NT2/D1 (cell line): ENCODE measurements at places on chromosomes 1 and 21.

DNA sequence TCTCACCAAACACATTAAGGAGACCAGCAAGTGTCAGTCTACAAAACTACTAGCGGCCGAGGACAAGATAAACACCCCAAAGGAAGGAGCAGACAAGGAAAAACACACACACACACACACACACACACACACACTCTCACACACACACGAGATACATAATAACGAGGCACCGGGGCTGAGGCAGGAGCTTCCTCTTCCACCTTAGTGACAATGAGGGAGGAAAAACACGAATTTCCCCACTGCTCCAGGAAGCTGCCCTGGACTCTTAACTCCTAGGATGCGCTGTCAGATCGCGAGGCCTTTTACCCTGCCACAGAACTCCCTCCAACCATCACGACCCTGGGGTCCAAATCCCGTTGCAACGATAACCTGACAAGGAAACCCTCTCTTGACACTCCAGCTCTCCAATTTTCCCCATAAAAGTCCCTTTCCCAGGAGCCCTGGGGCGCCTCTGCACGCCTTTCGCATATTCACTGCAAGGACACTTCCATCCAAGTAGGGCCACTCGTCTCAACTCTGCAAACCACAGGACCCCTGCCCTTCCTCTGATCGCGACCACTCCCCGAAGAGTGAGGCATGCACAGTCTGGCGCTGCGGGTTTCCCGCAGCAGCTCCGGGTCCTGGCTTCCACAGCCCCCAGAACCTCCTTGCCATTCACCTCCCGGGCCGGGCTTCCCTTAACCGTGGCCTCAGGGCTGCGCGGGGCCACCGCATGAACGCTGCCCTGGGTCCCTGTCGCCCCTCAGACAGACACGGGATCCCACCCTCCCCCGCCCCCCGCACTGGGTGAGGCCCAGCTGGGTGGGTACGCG, 581 bp downstream of the ETV3 start:
- DNase-seq = no peak

DNA sequence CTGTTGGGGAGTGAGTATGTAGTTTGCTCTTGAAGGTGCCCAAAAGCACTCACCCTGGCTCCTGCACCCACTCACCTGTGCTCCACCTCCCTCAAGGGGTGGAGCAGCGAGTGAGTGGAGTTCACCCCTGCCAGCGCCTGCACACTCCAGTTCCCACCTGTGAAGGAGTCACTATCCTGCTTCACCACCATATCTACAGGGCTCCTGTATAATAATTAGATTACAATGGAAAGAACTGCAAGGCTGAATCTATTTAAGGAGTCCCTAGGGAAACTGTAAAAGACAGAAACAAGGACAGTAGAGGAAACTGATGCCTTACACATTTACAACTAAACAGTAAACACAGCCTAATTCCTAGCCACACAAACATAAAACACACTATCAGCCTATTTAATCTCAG, 4.1 kb downstream of the DNAI4 start:
- DNase-seq = no peak

DNA sequence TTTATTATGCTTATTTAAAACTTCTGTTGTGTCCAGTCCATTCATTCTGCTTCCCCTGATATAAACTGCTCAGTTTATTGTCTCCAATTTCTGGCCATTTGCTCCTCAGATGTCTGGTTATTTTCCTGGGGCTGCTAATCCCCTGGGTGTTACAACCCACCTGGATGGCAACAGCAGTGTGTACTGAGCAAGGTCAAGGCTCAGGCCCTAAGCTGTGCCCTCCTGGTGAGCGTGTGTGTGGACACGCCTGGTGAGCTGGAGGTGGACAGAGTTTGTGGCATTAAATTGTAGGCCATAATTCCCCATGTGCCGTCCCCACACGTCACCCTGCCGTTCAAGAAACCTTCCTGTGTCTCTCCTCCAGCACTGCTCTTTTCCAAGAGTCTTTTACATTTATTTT, 18.1 kb upstream of the KIF1B start:
- no peak for DNase-seq

DNA sequence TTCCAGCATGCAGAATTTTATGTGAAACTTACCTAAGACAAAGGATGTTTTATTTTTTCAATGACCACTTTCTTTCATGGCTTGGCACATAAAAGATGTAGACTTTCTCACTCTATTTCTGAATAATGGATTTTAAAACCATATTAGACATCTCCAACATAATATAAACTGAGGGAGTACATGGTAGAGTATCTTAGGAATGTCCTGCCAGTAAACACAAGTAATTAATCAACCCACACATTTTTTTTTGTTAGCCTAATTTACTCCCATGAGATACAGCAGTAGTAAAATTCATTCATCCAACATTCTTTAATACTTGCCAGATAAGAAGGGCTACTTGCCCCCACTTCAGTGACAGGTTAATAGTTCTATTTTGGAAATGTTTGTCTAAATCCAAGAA, 235.4 kb upstream of the ADAMTS5 start:
- no peak for DNase-seq

GRCh38 chr1:14597343-14598006, 1.0 kb upstream of the KAZN start:
- no peak for DNase-seq

DNA sequence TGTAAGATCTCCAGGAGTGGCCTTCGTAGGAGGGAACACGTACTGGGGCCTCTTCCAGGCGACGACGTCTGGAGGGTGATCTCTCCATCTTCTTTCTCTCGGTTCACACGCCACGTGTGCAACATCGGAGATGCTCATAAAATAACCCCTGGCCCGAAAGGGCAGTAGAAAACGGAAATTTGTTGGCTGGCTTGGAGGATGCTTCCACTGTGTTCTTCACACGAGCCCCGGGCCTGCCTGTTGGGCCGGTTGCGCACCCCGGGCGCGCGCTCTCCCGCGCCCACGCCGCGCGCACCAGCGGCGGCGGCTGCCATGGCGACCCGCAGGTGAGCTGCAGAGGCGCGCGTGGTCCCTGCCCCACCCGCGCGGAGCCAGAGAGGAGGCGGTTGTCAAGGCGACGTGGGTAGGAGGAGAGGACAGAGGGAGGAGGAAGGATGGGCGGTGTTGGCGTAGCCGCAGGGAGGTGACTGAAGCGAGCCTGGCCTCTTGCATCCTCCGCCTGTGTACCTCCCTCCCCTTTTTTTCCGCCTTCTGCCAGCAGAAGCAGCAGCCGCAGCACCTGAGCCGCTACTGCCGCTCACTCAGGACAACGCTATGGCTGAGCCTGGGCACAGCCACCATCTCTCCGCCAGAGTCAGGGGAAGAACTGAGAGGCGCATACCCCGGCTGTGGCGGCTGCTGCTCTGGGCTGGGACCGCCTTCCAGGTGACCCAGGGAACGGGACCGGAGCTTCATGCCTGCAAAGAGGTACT, at the start of gene ELAPOR1:
Gene ELAPOR1 (plus strand): TSS at position 526 of the 752 bp plus-strand sequence. CDS start 69 bp downstream, at position 595.
- DNase-seq = no peak

DNA sequence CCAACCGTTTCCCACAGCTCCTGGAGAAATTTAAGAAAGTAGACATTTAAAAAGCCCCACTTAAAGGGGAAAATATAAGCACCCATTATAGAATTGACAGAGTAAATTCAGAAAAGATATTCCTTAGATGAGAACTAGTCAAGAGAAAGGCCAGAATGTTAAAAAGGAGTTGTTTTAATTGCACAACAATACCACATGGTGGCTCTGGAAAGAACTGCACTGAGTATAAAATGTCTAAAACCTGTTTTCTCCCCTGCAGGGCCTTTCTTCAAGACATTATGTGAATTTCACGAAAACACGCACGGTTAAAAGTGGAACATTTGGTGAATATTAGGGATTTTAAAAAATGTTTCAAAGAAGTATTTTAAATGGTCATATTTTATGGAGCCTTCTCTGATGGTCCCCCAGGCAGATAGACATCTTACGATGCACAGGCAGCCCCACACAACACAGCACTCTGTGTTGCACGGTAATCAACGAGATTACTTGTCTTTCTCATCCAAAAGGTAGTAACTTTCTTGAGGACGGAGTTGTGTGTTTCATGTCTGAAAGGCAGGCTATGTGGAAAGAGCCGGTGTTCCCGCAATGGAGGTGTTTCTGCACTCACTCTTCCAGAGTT, 101.9 kb downstream of the PRRX1 start:
- DNase-seq = no peak

- no peak for DNase-seq
These were observed 3.4 kb upstream of the PEX10 start for GRCh38 chr1:2415801-2416208.

- DNase-seq = no peak
These were observed 61.0 kb downstream of the MAST2 start for GRCh38 chr1:45864167-45865106.

DNA sequence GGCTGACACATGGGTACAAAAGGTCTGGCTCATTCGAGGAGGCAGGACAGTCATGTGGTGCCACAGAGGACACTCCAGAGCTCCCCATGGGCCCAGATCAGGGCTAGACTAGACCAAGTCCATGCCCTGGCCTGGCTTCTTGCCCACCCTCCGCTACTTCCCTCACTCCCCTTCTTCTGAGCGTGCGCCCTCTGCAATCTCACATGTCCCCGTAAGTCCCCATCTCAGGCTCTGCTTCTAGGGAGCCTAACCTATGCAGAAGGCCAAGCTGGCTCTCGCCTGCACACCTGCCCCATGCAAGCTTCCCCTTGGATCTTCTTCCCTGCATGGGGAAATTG, 553.6 kb downstream of the PTPRU start:
- DNase-seq = no peak

GRCh38 chr1:903721-904271, 19.9 kb upstream of the SAMD11 start:
- DNase-seq = no peak

- DNase-seq = peak; percentile 51
These were observed 21.7 kb downstream of the PDXK start for GRCh38 chr21:43740497-43741156.

- DNase-seq = peak; percentile 44
These were observed 202.0 kb downstream of the NFIA start for GRCh38 chr1:61284248-61284854.

- no peak for DNase-seq
These were observed at the start of gene AGT for GRCh38 chr1:230713915-230714764. AGT (minus strand) TSS chr1:230714122; CDS start chr1:230710823, 3,299 bp downstream.

- DNase-seq = peak; percentile 50
These were observed 9.6 kb downstream of the DUSP23 start for GRCh38 chr1:159790237-159790917.

DNA sequence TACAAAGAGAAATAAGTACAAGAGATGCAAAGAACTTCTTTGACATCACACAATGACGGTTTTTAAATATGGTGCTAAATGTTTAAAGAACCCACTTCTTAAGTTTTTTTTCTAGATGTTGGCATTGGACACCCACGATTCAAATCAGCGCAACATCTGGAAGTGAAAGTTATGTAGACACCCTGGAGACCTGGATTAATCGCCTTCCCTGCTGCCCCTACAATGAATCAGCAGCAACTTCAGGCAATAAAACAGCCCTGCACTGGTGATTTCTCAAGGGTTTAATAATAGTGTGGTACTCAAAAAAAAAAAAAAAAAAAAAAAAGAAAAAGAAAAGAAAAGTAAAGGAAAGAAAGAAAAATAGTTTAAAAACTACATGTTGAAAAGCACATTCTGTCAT, 248.3 kb downstream of the NUF2 start:
- no peak for DNase-seq

DNA sequence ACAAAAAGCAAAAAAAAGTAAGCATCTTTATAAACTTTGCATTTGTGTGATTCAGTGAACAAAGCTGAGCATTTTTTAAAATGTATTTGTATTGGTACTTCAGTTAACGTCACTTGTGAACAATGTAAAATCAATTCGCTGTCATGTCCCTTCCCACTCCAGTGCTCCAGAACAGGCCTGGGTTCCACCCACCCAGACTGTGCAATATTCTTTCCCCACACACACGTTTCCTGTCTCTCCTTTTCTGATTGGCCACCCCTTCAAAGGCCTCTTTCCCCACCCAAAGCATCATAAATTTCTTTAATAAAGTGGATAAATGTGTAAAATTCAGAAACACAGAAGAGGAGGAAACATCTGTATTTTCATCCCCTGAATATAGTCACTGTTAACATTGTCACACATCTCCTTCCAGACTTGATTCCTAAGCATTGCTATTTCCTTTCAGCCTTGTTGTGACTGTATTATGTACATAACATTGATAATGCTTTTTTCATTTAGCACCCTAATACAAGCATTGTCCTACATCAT, 12.0 kb downstream of the CLEC20A start:
- no peak for DNase-seq

DNA sequence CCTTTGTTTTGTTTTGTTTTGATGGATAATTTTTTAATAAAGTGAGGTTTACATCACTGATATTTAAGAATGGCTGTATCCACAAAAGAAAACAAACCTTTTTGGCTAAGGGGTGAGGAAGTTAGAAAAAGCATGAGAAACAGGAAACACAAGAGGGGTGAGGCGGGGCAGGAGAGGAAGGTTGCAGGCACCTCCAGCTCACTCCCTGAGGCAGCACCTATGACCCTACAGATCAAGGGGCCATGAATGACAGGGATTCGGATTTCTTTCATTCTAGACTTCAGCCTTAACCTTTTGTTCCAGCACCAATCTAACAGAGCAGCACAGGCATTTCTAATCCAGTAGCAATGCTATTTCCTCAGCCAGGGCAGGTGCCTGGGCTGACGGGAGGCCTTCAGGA, 4.4 kb downstream of the CLCA4 start:
- DNase-seq = no peak

DNA sequence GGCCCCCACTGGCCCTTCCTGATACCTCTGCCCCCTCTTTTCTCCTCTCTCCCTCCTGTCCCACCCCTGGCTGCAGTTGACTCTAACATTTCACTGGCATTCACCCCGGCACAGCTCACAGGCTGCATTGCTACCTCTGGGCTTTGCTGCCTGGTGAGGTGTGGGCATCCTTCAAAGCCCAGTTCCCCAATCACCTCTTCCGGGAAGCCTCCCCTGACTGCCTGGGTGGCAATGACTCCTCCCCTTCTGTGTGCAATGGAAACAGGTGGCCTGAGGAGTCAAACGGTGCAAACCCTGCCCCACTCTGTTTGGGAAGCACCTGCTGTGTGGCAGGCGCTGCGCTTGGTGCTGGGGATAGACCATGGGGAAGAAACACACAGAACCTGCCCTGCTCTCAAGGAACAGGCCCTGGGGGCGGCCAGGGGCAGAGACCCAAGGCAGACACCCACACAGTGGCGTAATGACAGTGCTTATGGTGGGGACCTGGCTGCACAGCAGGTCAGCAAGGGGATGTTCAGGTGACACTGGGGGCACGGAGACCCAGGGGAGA, 39.3 kb upstream of the POFUT2 start:
- no peak for DNase-seq

GRCh38 chr21:15400905-15401304, 328.9 kb upstream of the USP25 start:
- no peak for DNase-seq

DNA sequence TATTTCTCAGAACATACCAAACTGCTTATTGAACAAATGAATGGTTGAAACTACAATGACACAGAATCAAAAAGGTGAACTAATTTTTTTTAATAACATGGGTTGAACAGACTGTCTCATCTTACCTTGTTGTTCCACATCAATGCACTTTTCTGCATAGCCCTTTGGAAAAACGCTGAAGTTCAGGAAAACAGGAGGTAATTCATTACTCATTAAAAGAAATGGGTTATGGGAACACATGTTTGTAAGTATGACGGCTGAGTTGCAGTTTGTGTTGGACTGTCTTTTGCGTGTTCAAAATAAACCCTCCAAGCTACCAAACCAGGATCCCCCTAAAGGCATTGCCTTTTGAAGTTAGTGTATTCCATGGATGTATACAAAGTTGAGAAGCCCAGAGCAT, 514.9 kb upstream of the PKN2 start:
- no peak for DNase-seq

GRCh38 chr1:41318135-41318534, 43.1 kb upstream of the FOXO6 start:
- no peak for DNase-seq
